ENCODE measurements at places on chromosomes 11 and 22.

DNA sequence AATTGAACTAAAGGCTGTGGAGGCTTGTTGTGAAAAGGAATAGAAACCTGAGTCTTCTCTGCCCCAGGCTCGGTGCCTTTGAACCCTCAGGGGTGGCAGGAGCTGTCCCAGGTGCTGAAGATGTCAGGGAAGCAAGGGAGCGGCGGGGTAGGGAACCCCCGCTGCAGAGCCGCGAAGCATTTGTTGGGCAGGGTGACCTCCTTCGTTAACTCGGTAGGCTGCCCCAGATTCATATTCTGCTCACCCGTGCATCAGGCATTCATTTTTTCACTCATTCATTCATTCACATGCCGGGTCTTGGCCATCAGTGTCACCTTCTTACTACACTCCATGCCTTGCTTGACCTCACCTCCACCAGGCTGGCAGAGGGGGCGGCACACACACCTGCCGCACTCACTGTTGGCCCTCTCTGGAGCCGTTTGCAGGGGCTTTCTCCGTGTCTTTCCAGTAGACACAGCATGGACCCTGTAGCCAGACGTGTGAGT lies 618.9 kb downstream of the BRD1 start:
- no peak for DNase-seq

- no peak for DNase-seq
These were observed 130.0 kb downstream of the OSBP2 start for GRCh38 chr22:30824711-30825110.

DNA sequence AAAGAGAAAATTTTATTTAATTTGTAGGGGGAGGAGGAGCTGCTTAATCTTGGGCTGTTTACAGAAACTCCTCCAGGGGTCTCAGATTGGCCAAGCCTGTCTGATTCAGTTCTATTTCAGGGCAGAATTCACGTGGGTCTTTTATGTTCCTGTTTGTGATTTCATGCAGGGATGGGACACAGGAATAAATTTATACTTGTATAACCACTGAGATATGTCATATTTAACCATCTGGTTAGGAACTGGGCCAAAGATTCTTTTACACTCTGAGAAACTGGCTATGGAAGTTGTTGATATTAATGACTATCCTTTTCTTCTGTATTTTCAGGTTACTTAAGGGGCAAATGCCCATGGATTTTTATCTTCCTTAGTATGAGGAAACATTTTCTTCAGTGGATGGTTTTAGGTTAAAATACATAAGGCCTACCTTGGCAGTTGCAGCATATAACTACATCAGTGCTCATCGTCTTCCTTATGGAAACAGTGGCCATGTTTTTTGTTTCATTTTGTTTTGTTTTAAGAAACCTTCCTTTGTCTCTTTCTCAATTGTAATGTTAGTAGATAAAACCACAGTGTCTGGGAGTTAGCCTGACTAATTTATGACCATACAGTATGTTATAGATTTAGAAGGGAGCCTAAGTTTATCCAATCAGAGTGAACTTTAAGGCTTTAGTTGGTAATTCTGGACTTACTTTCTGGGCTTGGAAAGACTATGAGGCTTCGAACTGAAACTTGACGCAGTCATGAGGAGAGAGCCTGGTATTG lies 132.4 kb upstream of the ANO3 start:
- no peak for DNase-seq

DNA sequence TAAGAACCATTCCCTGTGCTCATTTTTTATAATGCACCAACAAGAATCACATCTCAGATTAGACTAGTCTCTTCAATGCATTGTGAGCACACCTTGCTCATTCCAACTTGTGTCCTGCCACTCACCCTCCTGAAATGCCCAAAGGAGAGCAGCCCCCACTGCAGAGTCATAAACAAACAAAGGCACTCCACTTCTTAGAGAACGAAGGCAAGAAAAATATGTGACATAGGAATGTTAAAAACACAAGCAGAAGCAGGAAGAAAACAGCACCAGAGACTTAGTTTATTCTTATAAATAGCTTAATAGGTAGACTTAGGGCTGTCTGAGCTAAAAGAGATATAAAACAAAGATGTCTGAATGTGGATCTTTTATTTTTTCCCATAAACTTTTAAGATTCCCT lies 57.2 kb downstream of the GUCY1A2 start:
- DNase-seq, result no peak

GRCh38 chr22:31628362-31628761 lies 33.7 kb downstream of the PISD start:
- no peak for DNase-seq

DNA sequence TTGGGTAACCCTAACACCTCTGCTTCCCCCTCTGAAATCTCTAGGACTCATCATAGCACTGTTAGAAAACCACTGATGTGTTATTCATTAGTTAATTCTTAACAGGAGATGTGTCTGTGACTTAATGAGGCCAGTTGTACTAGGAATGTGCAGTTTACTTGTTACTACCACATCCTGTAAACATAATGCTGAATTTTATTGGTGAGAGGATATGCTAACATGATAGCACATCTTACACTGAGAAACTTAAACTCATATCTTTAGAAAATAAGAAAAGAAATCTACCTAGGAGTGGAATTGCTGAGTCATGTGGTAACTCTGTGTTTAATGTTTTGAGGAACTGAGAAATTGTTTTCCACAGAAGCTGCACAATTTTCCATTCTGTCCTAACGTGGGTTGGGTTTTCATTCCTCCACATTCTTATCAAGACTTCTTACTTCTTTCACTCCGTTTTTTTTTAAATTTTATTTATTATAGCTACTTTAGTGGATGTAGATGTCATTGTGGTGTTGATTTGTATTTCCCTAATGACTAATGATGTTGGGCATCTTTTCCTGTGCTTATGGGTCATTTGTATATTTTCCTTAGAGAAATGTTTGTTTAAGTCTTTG lies 33.7 kb downstream of the RNF121 start:
- no peak for DNase-seq

- DNase-seq, result no peak
These were observed 182.2 kb downstream of the MAML2 start for GRCh38 chr11:96160732-96161306.

GRCh38 chr22:25728071-25728470 lies 13.9 kb upstream of the MYO18B start:
- no peak for DNase-seq

- DNase-seq, result no peak
These were observed 48.9 kb upstream of the ARHGAP20 start for GRCh38 chr11:110761131-110761530.

DNA sequence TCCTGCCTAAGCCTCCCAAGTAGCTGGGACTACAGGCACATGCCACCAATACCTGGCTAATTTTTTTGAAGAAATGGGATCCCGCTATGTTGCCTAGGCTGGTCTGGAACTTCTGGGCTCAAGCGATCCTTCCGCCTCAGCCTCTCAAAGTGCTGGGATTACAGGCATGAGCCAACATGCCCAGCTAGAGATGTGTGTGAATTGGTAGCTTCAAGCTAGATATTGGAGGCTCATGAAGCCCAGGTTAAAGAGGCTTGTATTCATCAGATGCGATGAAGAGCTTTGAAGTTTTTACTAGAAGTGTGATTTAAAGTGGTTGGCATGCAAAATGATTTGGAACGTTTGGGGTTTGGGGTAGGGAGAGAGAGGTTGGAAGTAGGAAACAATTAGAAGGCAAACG lies 19.6 kb downstream of the NF2 start:
- DNase-seq, result no peak

GRCh38 chr11:93528252-93528651 lies 14.9 kb downstream of the SMCO4 start:
- DNase-seq, result no peak

DNA sequence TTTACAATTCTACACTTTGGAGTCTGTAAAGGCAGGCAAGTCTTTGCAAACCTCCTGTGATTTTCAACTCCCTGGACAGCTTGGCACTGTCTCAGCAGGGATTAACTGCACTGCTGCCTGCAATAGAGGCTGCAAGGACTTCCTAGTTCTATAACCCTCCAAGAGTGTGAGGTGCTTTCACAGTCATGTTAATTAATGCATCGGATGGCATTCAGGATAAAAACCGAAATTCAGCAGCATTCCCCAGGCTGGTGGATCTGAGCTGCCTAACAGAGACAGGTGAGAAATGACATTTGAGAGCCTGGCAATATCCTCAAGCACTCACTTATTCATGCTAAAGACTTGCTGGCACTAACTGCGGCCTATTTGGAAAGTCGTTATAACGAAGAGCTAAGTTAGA lies 85.0 kb downstream of the LARGE1 start:
- no peak for DNase-seq

DNA sequence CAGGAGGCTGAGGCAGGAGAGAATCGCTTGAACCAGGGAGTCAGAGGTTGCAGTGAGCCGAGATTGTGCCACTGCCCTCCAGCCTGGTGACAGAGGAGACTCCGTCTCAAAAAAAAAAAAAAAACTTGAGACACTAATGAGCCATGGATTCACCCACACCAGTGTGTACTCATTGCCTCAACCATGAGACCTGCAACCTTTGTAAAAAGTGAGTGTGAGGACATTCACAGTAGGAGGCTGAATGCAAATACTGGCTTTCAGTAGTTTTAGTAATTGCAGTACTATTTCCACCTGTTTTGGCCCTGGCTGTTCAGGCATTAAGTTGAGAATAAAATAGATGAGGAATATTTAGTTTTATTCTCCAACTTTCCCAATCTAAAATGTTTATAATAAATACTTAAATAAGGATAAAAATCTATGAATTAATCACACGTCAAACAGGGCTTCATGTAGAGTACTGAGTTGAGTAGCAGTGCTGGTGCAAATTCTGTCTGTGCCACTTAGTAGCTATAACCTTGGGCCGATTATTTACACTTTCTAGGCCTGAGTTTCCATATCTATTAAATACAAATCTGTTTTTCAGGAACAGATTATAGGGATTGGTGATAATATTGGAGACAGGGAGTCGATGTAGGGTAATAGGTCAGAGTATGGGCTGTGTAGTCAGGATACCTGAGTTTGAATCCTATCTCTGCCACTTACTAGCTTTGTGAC lies 72.8 kb downstream of the PPP2R1B start:
- no peak for DNase-seq

GRCh38 chr11:35139722-35140282 lies 831 bp downstream of the CD44 start:
- DNase-seq, result peak; percentile 29

DNA sequence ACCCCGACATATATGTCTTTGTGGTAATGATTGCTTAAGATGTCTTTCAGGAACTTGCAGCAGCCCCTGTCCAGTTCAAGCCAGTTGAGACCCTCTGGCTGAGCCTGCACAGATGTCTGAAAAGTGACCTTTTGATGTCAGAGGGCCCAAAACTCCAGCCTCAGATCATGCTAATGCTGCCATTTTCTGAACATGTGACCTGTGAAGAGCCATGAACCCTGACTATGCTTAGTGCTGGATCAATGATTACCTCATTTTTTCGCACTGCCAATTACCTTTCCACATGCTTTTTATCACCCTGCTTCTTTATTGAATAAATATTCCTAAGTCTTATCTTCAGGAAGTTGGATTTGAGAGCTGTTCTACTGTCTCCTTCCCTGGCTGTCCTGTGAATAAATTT lies 6.9 kb upstream of the CYP2R1 start:
- no peak for DNase-seq

DNA sequence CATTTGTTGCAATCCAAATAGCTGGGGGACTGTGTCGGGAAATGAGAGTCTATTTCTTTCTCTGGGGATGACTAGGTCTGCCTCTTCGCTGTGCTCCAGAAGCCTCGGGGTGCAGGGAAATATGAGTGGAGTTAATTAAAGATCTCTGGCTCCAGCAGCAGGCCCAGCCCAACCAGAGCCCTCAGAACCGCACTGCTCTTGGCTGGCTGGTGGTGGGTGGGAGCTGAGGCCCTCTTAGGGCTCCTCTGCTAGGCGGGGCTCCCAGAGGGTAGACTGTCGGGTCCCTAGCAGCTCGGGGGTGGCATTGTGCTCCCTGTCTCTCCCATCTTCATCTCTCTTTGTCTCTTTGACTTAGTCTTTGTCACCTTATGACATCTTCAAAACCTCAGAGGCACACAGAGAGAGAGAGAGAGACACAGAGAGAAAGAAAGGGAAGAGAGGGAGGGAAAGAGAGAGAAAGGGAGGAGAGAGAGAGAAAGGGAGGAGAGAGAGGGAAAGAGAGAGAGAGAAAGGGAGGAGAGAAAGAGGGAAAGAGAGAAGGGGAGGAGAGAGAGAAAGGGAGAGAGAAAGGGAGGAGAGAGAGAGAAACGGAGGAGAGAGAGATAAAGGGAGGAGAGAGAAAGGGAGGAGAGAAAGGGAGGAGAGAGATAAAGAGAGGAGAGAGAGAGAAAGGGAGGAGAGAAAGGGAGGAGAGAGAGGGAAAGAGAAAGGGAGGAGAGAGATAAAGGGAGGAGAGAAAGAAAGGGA lies 20.2 kb downstream of the MPPED1 start:
- DNase-seq, result no peak

GRCh38 chr22:49685116-49685515 lies 142.6 kb downstream of the BRD1 start:
- no peak for DNase-seq

GRCh38 chr11:17397311-17398002 lies 9.0 kb upstream of the KCNJ11 start:
- no peak for DNase-seq

- no peak for DNase-seq
These were observed 48.0 kb downstream of the CABIN1 start for GRCh38 chr22:24059121-24059520.

DNA sequence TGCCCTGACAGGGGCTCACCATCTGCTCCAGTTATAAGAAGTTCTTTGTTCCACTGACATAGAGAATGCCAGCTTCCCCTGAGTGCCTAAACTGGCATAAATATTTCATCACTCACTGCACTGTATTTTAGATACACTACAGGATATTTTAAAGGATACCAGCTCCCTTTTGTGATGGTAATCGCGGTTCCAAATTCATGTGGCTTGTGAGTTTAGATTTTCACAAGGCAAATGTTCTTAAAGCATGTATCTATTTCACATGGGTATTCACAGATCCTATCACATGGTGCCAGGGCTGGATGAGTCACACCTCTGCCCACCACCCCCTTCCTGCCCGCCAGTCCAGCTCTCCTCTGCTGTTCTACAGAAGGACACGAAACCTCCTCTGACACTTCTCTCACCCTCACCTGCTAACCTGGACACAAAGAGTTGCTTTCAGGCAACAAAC lies 105.5 kb downstream of the KCNC1 start:
- DNase-seq, result no peak

GRCh38 chr22:30297276-30297990 lies 8.1 kb upstream of the CASTOR1 start:
- DNase-seq, result no peak

GRCh38 chr11:34086554-34087283 lies 18.7 kb upstream of the NAT10 start:
- DNase-seq, result no peak

DNA sequence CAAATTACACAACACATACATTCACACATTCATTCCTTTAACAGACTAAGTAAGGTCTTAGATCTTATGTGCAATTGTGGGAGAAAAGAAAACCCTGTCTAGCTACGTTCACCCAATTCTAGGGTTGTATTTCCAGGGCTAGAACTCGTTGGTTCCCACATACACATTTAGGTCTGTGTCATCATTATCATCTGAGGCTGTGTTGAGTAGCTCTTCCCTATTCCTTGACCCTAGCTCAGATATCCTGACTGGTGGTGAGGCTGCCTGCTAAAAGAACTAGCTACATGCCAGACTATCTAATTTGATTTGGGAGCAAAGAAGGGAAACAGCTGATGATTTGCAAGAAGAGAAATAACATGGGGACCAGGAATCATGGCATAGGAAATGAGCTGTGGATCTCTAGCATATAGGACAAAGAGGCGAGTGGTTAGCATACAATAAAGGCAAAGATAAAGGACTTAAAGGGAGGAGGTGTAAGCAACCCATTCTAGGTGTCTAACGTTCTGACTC lies 27.5 kb upstream of the OR10G7 start:
- no peak for DNase-seq

Measured in CD4-positive, alpha-beta T cell treated with Interleukin-17A for 4 hours (primary cell).